Mammary epithelial cell (primary cell): ENCODE measurements at places on chromosomes 12 and 14. TPM values are rescaled to one million over a fixed set of nuclear protein-coding genes. Genes with fewer than 3 reads are reported as not detected.
A peak's percentile ranks its signal among the peaks of the same experiment; 100 is the strongest.

The DNAJC22 gene
- total RNA-seq: 0.11 and 0.14 TPM in 2 replicates

The P2RX4 gene
- total RNA-seq: 5.0 TPM

The NXPH4 gene
- total RNA-seq: 4.7 and 5.3 TPM in 2 replicates

The CLEC4E gene
- not detected in 2 replicates for total RNA-seq

The CCDC88C gene
- total RNA-seq: 2.0 and 2.2 TPM in 2 replicates

The NKX2-1 gene
- not detected for total RNA-seq

DNA sequence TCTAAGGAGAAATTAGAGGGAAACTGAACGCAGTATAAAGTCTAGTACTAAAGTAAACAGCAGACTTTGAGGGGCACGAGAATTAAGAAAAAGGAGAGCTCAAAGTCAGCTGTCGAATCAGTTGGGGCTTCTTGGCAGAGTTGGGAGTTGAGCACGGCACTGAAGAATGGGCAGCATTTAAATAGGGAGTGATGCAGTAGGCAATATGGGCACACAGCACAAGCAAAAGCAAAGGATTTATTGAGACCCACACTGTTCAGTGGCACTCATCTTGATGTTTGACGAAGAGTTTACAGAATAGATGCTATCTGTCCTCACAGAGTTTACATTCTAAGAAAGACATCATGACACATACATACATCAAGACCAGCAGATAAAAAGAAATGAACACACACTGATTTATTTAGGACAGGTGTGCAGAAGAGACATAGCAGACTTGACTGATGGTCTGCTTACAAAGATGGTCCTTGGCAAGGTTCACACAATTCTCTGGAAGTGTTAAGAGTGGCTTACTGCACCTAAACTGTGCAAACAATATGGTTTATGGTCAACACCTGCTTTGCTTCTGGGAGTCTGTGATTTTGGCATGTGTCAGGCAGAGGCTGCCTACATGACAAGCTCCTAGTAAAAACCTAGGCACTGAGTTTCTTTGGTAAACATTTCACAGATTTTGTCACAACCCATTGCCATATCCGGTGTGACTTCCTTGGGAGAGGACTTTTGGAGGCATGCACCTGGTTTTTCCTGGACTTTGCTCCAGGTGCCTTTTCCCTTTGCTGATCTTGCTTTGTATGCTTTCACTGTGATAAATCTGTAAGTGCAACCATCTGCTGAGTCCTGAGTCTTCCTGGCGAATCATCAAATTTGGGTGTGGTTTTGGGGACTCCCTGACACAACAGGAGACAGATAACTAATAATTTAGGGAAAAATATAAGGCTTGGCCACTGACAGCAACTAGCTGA, 26.3 kb downstream of the ALKBH1 start:
- DNase-seq: peak; percentile 60

GRCh38 chr12:22051114-22051698, 5.2 kb downstream of the CMAS start:
- no peak for DNase-seq
